ENCODE measurements at places on chromosomes 2 and 18.

- H3K4me3 ChIP-seq, result no peak overlapping the region
- H3K36me3 ChIP-seq, result no peaks in the 10 kb centered on the region
- no peaks in the 10 kb centered on the region for H3K27me3 ChIP-seq
Observed at GRCh38 chr18:39872651-39873050, 2082.4 kb upstream of the PIK3C3 start.

DNA sequence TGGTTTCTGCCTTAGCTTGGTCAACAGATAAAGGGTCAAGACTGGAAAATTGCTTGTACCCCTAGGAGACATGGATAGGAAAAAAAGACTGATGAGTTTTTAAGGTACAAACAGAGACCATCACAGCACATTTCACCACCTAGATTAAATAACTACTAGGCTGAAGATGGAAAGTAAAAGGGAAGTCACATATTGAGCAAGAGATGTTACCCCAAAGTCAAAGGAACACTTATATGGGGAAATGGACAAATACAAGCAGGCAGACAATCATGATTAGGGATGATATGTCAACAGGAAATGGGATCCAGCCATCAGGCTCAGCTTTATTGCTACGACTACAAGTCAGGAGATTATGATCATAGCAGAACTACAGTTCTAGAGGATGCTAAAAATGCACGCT is 1643.1 kb upstream of the CELF4 start:
- H3K36me3 ChIP-seq, result no peaks in the 10 kb centered on the region
- no peak overlapping the region for H3K4me3 ChIP-seq
- H3K27ac ChIP-seq, result no peak overlapping the region
- no peak for DNase-seq
- H3K4me1 ChIP-seq, result no peaks in the 10 kb centered on the region

DNA sequence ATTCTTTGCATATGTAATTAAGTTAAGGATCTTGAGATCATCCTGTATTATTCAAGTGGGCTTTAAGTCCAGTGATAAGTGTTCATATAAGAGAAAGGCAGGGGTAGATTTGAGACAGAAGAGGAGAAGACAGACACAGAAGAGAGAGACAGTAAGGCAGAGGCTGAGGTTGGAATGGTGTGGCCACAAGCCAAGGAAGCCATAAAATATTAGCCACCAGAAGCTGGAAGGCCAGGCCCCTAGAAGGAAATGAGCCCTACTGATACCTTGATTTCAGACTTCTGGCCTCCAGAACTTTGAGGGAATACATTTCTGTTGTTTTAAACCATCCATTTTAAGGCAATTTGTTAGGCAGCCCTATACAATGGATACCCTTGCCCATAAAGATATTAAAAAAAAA is 66.9 kb upstream of the DLX2 start:
- peaks cover 2% of the 10 kb centered on the region for H3K4me1 ChIP-seq
- H3K36me3 ChIP-seq, result no peaks in the 10 kb centered on the region
- no peaks in the 10 kb centered on the region for H3K27me3 ChIP-seq

DNA sequence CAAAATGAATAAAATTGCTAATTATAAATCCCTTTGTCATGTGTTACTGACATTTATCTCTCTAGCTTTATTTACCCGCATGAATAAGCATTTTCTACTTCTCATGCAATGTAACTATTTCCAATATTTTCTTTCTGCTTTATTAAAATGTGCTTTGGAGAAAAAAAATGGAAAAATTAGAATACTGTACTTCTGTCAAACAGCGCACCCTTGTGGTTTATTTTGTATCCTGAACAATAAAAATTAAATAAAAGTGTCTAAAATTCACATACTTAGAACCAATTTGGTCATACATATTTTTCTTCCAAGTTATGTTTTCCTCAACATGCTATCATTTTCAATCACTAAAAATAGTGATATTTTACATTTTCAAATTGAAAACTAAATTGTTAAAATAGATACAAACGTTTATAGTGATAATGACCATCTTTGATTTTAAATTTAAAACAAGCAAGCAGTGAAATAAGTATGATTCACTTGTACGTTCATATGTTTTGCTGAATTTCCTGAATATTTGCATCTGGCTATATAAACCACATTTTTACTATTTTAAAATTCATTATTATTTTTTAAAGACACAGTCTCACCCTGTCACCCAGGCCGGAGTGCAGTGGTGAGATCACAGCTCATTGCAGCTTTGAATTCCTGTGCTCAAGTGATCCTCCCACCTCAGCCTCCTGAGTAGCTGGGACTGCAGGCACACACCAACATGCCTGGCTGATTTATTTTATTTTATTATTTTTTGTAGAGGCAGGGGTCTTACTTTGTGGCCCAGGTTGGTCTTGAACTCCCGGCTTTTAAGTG is 95.9 kb upstream of the GRB14 start:
- no peak overlapping the region for H3K4me3 ChIP-seq
- H3K27ac ChIP-seq, result no peak overlapping the region
- H3K27me3 ChIP-seq, result no peaks in the 10 kb centered on the region
- peaks cover 2% of the 10 kb centered on the region for H3K4me1 ChIP-seq

DNA sequence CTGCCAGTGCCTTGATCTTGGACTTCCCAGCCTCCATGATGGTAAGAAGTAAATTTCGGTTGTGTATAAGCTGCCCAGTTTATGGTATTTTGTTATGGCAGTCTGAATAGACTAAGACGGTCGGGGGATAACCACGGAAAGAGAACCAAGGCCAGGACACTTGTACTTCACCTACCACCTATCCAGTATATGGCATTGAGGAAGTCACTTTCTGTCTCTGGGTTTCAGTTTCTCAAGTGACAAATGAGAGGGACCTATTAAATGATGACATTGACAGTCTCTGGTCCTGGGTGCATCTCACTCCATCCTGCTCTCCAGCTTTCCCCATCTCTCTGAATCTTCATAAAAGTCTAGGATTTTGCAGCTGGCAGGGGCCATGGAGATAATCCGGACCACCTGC is 183.8 kb upstream of the MSH6 start:
- H3K4me3 ChIP-seq, result no peak overlapping the region
- H3K36me3 ChIP-seq, result no peaks in the 10 kb centered on the region
- no peaks in the 10 kb centered on the region for H3K27me3 ChIP-seq

DNA sequence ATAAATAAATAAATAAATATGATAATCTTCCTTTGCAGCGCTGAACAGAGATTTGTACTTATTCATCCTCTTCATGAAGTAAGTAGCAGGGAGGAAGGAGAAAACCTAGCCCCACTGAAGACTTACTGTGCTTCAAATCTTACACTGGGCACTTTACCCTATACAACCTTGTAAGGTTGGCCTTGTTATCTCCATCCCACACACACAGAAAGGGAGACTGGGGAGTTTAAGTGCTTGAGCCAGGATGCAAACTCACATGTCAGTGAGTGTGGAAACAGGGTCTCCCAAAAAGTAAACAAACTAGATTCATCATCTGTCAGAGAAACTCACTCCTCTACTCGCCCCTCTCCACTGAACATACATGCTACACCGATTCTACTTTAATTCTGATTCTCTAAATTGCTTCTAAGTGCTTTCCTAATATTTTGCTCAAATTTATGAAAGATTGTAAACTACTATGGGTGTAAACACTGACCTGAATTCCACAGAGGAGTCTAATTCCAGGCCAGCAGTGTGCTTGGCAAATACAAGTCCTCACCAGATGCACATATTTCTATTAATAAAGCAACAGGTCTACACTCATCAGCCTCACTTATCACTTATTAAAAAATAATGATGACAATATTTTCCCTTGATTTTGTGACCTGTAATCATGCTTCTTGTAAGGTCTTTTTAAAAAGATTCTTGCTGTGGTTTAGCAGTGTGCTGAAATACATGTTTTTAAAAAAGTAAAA is 155.5 kb downstream of the TCF4 start:
- H3K4me1 ChIP-seq, result peaks cover 10% of the 10 kb centered on the region
- no peaks in the 10 kb centered on the region for H3K27me3 ChIP-seq
- no peak for DNase-seq
- H3K4me3 ChIP-seq, result no peak overlapping the region

DNA sequence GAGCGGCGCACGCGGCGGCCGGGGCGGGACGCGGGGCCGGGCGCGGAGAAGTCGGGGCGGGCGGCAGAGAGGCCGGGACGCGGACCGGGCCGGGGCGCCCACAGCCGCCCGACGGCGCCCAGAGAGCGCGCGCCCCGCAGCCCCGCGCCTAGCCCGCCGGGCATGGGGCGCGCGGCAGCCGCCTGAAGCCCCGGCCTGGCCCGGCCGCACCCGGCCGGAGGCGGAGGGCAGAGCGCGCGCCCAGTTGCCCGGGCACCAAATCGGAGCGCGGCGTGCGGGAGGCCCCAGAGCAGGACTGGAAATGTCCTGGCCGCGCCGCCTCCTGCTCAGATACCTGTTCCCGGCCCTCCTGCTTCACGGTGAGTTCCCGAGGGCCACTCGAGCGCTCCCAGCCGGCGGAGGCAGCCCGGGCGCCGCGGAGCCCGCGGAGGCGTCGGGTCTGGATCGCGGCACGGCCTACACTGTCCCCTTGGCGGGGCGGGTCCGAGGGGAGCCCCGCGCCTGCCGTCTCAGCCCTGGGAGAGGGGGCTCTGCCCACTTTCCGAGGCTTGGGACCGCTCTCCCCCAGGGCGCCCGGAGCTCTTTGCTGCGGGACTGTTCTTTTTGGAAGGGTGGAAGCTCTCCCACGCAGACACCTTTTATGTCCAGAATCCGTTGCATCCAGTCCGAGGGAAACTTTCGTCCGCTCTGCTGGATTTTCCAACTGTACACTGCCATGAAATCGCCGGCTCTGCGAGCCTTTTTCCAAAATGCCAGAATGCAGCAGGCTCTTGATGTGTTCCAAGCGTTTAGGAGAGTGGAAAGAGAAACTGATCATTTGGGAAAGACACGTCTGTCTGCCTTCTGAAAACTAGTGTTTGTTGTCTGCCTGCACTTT is 484 bp downstream of the APCDD1 start:
- peak overlapping the region; percentile 67 for H3K4me3 ChIP-seq
- H3K36me3 ChIP-seq, result no peaks in the 10 kb centered on the region
- peaks cover 12% of the 10 kb centered on the region for H3K4me1 ChIP-seq
- H3K27me3 ChIP-seq, result peaks cover 11% of the 10 kb centered on the region
- H3K27ac ChIP-seq, result no peak overlapping the region

DNA sequence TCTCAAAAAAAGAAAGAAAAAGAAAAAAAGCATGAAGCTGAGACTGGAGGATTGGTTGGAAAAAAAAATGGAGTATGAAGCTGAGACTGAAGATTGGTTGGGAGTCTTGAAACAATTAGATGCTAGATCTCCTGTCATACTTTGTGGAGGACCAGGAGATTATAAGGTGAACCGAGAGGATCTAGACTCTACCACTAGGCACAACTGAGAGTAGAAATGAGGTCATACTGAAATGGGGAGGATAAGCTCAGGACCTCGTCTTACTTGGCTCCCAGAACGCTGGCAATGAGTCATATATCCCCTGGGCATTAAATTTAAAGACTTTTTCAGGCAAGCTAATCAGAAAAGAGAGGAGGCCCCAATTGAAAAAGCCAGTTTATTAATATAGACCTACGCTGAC is 3.3 kb upstream of the ORC2 start:
- no peaks in the 10 kb centered on the region for H3K4me1 ChIP-seq
- peak; percentile 41 for DNase-seq
- no peak overlapping the region for H3K27ac ChIP-seq

- no peak overlapping the region for H3K27ac ChIP-seq
- H3K36me3 ChIP-seq, result no peaks in the 10 kb centered on the region
- H3K27me3 ChIP-seq, result no peaks in the 10 kb centered on the region
- DNase-seq, result no peak
Observed at GRCh38 chr2:66960161-66960560, 437.0 kb upstream of the ETAA1 start.

DNA sequence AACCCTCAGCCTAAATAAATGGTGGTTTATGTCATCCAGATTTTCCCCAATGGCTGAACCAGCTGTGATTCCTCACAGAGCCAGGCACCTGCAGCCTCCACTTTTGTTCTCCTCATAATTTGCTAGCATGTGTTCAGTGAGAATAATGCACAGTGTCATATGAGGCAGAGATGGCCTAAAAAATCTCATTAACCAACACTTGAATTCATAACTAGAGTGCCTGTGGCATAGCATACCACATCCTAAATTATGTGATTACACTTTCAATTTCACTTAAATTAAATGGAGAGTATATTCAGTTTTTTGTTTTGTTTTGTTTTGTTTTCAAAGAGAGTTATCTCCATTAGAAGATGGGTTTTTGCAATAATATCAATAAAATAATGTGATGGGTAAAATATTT is 488.0 kb downstream of the CBLN2 start:
- no peak overlapping the region for H3K4me3 ChIP-seq
- no peak overlapping the region for H3K27ac ChIP-seq
- H3K27me3 ChIP-seq, result no peaks in the 10 kb centered on the region
- H3K36me3 ChIP-seq, result no peaks in the 10 kb centered on the region
- H3K4me1 ChIP-seq, result no peaks in the 10 kb centered on the region
- no peak for DNase-seq

- no peaks in the 10 kb centered on the region for H3K27me3 ChIP-seq
- no peak overlapping the region for H3K4me3 ChIP-seq
- peaks cover 15% of the 10 kb centered on the region for H3K4me1 ChIP-seq
- H3K36me3 ChIP-seq, result peaks cover 19% of the 10 kb centered on the region
- H3K27ac ChIP-seq, result no peak overlapping the region
- DNase-seq, result no peak
Observed at GRCh38 chr2:1692342-1692741, 52.0 kb downstream of the PXDN start.

GRCh38 chr2:239239607-239240413 is 161.0 kb downstream of the HDAC4 start:
- no peak for DNase-seq
- H3K27me3 ChIP-seq, result no peaks in the 10 kb centered on the region
- no peaks in the 10 kb centered on the region for H3K36me3 ChIP-seq
- H3K27ac ChIP-seq, result no peak overlapping the region

- no peak overlapping the region for H3K27ac ChIP-seq
- DNase-seq, result no peak
- no peaks in the 10 kb centered on the region for H3K36me3 ChIP-seq
- no peak overlapping the region for H3K4me3 ChIP-seq
- H3K27me3 ChIP-seq, result no peaks in the 10 kb centered on the region
Observed at GRCh38 chr2:72037261-72037666, 110.4 kb downstream of the CYP26B1 start.

GRCh38 chr18:33583901-33584300 is 5.9 kb downstream of the ASXL3 start:
- DNase-seq, result no peak
- no peak overlapping the region for H3K27ac ChIP-seq
- no peaks in the 10 kb centered on the region for H3K36me3 ChIP-seq

- no peaks in the 10 kb centered on the region for H3K27me3 ChIP-seq
- H3K4me1 ChIP-seq, result no peaks in the 10 kb centered on the region
- no peak overlapping the region for H3K27ac ChIP-seq
- no peak for DNase-seq
- H3K36me3 ChIP-seq, result peaks cover 17% of the 10 kb centered on the region
Observed at GRCh38 chr2:8774371-8774770, 63.0 kb downstream of the KIDINS220 start.
